ENCODE measurements at places on chromosomes 3 and 15.
A peak's percentile ranks its signal among the peaks of the same experiment; 100 is the strongest.

DNA sequence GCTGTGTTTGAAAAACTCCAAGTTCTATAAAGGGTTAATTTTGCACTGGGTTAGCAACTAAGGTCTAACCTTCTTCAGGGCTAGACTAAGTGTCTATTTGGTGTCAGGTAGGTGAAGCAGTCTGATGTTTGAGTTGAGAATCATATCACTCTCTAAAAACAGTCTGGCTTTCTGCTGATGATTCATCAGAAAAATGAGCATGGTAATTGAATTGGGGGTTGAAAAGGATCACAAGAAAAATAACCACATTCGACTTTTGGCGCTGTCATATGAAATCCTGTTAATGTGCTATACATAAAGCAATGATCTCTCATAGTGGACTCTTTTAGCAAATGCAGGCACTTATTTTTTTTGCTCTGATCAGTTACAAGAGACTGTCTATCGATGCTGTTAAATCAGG is 242.2 kb upstream of the AZI2 start:
- no peak for DNase-seq

GRCh38 chr15:96870580-96870979 is 540.1 kb downstream of the NR2F2 start:
- no peak for DNase-seq

DNA sequence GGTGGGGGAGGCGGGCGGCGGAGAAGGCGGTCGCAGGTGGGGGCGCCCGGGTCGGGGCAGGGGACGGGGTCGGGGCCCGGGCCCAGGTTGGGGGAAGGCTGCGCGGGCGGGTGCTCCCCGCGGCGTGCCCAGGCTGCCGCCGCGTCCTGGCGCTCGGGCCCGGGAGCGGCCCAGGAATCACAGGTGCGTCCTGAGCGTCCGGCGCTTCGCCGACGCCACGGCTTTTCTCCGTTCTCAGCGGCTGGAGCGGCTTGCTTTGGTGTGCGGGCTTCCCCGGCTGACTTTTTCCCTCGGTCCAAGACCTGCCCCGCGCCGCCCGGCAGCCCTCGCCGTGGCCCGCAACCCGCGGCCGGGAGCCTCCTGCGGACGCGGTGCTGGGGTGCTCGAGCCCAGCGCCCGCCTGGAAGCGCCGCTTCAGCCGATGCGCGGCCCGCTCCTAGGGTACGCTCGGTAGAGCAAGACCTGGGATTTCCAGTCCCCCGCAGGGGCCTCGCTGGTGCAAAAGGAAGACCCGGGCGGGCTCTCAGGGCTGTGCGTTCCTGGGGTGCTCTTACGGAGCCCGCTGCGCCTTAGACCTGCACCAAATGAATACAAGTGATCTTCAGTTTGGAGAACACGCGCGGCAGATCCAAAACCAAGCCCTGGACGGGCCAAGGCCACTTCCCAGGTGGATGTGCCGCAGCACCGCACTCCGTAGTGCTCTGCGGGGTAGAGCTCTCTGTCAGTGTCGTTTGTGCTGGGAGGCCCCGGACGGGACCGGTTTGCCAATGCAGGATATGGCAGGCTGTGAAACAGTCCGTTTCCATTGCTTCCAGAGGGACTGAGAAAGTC is 639 bp downstream of the NIPA1 start:
- peak; percentile 34 for DNase-seq

DNA sequence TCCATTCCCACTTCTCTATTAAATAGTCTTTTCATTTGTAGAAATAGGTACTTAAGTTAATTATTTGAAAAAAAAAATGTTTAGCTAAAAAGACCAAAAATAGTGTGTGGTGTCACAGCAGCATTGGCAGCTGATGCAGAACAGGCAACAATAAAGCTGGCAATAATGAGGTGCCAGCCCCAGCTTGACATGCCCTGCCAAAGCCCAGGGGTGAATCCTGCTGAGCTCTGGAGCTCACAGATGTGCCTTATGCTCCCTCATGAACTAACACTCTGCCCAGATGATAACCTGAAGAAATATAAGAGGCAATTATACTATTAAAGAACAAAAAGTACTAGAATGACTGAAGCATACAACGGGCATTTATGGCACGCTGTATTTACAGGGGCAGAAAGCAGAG is 63.8 kb downstream of the IGSF11 start:
- DNase-seq, result no peak

- DNase-seq, result no peak
These were observed 596.3 kb downstream of the ZIC1 start for GRCh38 chr3:148005456-148005855.

DNA sequence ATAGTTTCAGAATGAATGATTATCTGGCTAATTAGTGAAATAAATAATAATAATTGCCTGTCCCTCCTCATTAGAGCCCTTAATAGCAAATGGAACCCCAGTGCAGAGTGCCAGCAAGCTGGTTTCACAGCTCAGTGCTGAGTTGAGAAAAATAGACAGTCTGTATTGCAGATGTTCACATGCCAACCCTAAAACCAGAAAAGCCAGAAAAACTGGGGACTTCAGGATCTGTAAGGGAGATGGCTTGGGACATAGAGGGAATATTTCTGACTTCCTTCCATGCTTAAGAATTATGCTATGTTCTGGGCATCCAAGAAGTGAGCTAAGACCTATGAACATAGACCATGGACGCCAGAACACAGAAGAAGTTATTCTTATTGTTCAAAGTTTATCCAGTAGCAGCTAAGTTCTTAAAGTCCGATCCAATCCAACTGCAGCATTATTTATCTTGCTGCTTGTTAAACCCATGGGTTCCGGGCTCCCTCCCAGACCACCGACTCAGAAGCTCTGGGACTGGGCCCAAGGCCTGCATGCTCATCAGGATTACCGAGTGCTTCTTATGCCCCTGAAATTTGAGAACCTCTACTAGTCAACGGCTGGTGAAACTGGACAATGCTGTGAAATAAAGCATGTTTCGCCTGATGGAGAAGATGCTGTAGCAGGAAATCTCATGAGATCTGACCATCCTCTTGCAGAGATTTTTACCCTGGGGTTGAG is 158.3 kb downstream of the FOXB1 start:
- DNase-seq, result no peak

- DNase-seq, result no peak
These were observed 702.3 kb downstream of the SI start for GRCh38 chr3:164375995-164376394.

GRCh38 chr3:71863563-71864190 is 78.7 kb upstream of the PROK2 start:
- no peak for DNase-seq

DNA sequence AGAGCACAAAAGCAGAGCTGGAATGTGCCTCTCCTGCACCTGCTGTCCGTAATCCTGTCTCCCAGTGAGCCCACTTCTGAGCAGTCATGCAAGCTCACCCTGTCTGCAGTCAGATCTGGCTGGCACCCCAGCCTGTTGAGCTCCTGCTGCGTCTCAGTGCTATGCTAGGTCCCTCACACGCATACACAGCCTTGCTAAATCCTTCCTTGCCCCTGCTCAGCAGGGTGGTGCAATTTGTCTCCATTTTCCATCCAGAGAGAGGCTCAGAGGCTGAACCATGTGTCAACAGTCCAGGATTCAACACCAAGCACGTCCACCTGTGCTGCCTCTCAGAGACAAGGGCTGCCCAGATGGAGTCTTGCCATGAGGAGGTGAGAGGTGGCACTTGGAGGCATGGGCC is 11.0 kb downstream of the POMGNT2 start:
- no peak for DNase-seq

DNA sequence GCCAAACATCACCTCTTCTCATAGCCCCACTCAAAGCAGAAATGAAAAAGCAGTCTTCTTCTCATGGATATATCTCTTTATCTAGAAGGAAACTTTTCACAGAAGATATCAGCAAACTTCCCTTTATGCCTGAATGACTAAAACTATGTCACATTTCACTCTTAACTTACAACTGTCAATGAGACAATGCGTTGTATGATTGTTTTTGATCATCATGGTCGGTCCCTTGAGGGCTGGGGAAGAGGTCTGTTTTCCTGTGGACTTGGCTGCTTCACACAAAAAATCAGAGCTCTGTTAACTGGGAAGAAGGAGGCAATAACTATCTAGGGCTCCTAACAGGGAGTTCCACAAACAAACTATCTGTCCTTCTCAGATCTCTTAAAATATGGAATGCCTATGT is 5.1 kb downstream of the NLGN1 start:
- no peak for DNase-seq

GRCh38 chr3:25532431-25533162 is 104.5 kb downstream of the RARB start:
- DNase-seq, result peak; percentile 9

DNA sequence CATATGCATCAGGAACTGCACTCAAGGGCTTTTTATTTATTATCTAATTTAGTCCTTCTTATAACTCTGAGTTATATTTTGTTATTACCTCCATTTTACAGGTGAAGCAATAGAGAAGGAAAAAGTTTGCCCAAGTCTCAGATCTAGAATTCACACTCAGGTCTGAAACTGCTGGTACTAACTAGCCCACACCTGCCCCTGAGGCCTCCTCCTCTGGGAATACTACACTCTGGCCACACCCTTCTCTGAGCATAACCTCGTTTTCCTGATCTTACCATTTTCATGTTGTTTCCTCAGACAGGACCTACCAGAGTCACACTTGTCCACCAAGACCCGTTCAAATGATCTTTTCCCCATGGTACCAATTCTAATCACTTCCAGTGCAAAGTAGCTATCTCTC is 94.1 kb upstream of the CHRM5 start:
- no peak for DNase-seq

- DNase-seq, result no peak
These were observed 23.8 kb downstream of the NANOGP8 start for GRCh38 chr15:35061161-35061824.

DNA sequence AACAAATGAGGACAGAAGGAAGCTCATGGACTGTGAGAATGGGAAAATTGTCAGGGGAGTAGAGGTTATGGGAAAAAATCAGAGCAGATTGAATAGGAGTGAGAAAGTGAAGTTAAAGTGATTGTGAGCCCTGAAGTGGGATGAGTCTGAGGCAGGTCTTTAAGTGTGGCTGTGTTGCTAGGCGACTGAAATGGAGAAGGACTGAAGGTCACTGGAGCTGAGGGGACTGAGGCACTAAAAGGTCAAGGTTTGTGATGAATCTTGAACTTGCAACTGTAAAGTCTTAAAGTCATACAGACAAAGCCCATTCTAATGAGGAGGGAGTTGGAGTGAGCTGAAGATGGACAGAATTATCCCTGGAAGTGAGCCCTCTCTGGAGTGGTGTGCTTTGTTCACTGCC is 518.9 kb downstream of the TUSC7 start:
- no peak for DNase-seq

DNA sequence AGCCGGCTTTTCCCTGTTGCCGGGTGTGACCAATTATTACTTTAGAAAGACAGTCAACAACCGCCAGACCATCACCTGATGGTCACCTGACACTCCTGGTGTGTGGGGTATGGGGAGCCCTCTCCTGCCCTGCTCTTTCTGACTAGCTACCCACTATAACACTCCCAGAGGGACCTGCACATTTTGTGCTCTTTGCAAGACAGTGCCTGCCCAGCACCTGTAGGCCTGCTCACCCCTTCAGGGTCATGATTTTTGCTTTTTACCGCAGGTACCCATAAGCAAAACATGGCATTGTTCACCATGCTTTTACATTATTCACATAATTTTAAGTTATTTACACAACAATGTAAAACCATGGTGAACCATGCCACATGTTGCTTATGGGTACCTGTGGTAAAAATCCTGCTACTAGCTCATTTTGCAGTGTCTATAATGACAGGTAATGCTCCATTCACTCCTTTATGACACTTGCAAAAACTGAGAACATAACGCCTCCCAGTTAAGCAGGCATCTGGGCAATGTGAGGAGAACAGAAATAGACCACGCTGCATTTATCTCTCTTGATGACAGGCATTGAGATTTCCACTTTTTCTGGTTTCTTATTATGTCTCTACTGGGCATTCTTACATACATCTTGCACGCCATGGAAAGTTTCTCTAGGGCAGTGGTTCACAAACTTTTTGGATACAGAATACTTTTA is 9.9 kb downstream of the CCRL2 start:
- no peak for DNase-seq

DNA sequence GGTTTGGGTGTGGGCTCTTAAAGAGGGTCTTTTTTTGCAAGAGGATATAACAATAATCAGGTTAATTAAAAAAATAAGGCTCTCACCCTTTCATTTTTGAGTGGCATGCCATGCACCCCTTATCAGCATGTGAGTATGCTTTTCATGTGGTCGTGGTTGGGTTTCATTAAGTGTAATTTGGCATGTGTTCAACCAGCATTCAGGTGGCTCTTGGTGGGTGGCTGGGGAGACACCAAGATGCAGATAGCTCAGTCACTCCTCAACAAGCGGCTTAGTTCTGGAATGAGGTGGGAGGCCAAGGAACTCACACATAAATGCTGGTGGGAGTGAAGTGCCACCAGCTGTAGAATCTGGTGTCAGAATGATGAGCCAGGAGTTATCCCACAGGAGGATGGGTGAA is 66.8 kb downstream of the FLNB start:
- no peak for DNase-seq

- DNase-seq, result no peak
These were observed 63.1 kb downstream of the STRIT1 start for GRCh38 chr3:155230382-155230781.

DNA sequence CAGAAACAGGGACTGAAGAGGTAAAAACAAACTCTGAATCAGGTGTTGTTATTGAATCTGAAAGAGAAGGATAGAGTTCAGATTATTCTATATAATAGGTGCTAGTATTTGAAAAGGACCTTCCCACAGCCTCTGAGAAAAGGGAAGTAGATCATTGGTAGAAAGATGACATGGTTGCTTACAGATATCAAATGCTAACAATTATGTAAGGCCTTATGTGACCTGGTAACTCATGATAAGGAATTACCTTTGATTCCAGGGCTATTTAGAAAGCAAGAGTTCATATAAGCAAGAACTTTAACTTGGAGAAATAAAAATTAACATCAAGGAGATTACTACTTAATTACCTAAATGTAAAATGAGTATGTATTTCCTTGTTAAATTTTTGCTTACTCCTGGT is 7.6 kb downstream of the SLC27A2 start:
- no peak for DNase-seq

- peak; percentile 76 for DNase-seq
These were observed 187.1 kb upstream of the DNAJC19 start for GRCh38 chr3:181176601-181177000.

GRCh38 chr3:141408596-141408995 is 40.3 kb downstream of the ZBTB38 start:
- no peak for DNase-seq

GRCh38 chr3:135967867-135968266 is 2.3 kb downstream of the PPP2R3A start:
- no peak for DNase-seq
